ENCODE measurements at places on chromosomes 1 and 21. TPM values are rescaled to one million over a fixed set of nuclear protein-coding genes. Genes with fewer than 3 reads are reported as not detected.

RGS13 gene
- polyA plus RNA-seq: not detected

OR2T29 gene
- not detected for polyA plus RNA-seq

HRNR gene
- polyA plus RNA-seq: not detected

GRCh38 chr1:20271498-20272400 is 18.9 kb upstream of the VWA5B1 start:
- no peak for DNase-seq

- no peak for DNase-seq
Observed at GRCh38 chr1:6450943-6451373, 15.0 kb downstream of the TNFRSF25 start.

- DNase-seq: no peak
Observed at GRCh38 chr1:87973896-87974295, 645.2 kb downstream of the LMO4 start.

All from heart left ventricle (tissue), 16 donors.